ENCODE measurements at places on chromosomes 1 and 21. TPM values are rescaled to one million over a fixed set of nuclear protein-coding genes. Genes with fewer than 3 reads are reported as not detected.

ADAMTSL4 gene
- total RNA-seq = 14.6 TPM

TOE1 gene
- total RNA-seq = 7.5 TPM

TAS1R1 gene
- total RNA-seq = not detected

HES3 gene
- not detected for total RNA-seq

MAGI3 gene
- 22.2 TPM for total RNA-seq

CD53 gene
- total RNA-seq = 32.9 TPM

Measured in sigmoid colon (tissue), 7 donors.